Non-pigmented ciliary epithelial cell (primary cell): ENCODE measurements at places on chromosomes 16 and 17.
A peak's percentile ranks its signal among the peaks of the same experiment; 100 is the strongest.

DNA sequence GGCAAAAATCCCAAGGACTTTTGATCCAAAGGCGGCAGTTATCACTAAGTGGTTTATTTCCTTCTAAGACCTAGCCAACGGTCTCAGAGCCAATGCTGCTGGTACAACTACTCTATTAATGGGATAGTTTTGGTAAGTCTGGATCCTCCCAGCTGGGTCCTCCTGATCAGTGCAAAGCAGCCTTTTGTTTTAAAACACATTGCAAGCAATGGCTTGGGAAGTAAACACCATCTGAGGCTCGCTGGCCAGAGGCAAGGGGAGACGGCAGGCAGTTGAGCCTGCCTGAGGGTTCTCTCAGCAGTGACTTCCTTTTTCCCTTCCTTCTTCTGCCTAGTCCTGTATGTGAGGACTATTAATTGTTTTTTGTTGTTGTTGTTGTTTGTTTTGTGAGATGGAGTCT is 1.6 kb upstream of the SLC5A10 start:
- no peak for DNase-seq

GRCh38 chr17:66527335-66527734 is 224.9 kb downstream of the PRKCA start:
- no peak for DNase-seq

- DNase-seq, result no peak
Observed at GRCh38 chr16:11629071-11630030, 38.9 kb upstream of the SNN start.

GRCh38 chr16:55915096-55915827 is 40.1 kb upstream of the CES5A start:
- DNase-seq, result no peak

DNA sequence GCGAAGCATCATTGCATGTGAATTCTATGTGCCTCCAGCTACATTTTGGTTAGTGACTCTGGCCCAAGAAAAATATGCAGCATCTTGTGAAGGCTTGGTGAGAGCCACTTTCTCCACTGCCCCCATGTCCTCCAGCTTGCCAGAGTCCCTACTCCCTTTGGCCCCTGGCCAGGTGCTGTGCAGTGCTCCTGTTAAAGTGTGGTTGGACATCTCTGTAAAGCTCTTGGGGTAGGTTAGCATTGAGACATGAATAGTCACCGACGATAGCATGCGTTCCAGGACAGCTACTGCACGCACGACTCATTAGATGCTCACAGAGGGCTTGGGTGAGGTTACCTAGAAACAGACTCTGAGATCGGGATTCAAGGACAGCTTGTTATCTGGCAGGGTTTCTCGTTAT is 48.6 kb downstream of the FOXL1 start:
- DNase-seq, result no peak

GRCh38 chr16:84314814-84315213 is 20.1 kb downstream of the WFDC1 start:
- DNase-seq, result no peak

DNA sequence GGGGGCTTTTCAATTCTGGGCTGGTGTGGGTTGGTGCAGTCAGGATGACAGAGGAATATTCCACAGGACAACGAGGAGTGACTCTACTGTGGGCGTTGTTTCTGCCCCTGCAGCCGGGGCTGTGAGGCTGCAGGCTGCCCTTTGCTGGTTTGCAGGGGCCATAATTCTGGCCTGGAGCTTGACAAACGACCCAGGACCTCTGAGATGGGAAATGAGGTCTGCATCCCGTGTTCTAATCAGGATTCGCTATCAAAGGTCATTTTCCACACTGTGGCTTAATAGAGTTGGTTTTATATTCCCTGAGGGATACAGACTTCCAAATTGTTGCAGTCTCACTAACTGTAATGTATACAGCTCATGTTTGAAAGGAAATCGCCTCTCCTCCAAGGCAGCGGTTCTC is 180.9 kb downstream of the RPTOR start:
- DNase-seq, result no peak

- no peak for DNase-seq
Observed at GRCh38 chr16:57967916-57968315, 3.0 kb downstream of the CNGB1 start.

DNA sequence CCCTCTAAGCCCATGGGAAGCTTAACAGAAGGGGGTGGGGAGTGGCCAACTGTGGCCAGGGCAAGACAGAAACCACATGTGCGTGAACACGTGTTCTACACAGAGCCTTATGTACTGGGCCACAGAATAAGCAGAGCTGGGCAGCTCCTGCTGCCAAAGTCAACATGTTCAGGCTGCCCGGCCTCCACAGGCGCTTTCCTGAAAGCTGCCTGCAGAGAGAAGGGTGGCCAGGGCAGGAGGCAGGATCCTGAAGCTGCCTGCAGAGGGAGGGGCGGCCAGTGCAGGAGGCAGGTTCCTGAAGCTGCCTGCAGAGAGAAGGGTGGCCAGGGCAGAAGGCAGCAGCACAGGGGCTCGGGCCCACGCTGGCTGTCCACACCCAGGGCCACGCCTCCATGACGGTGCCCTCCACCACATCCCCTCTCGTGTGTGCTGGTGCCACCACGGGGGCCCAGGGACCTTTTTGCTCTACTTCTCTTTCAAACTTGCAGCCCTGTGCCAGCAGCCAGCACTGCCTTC is 79.5 kb downstream of the ANKRD11 start:
- DNase-seq, result peak; percentile 72

- DNase-seq, result no peak
Observed at GRCh38 chr16:11162586-11163268, 93.3 kb downstream of the SOCS1 start.

DNA sequence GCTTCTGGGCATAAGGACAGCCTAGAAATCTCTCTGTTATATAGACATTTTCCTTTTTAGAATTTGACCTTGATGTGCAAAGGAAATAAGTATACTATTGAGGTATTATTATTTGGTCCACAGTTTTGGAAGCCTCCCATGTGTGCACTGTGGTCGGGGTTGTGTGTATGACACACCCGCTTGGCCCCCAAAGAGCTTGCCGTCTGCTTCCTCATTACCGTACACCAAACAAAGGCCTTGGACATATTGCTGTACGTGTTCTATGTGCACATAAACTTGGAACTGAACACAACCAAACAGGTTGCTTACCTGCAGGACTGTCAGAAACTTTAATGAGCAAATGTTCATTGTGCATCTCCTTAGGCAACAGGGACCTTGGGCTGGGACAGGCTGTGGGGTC is 38.2 kb downstream of the METRNL start:
- no peak for DNase-seq

GRCh38 chr17:58513965-58514769 is at the start of gene MTMR4:
TSS of gene MTMR4 (minus strand) at chr17:58514638. CDS start at chr17:58514407, 231 bp downstream.
- no peak for DNase-seq

DNA sequence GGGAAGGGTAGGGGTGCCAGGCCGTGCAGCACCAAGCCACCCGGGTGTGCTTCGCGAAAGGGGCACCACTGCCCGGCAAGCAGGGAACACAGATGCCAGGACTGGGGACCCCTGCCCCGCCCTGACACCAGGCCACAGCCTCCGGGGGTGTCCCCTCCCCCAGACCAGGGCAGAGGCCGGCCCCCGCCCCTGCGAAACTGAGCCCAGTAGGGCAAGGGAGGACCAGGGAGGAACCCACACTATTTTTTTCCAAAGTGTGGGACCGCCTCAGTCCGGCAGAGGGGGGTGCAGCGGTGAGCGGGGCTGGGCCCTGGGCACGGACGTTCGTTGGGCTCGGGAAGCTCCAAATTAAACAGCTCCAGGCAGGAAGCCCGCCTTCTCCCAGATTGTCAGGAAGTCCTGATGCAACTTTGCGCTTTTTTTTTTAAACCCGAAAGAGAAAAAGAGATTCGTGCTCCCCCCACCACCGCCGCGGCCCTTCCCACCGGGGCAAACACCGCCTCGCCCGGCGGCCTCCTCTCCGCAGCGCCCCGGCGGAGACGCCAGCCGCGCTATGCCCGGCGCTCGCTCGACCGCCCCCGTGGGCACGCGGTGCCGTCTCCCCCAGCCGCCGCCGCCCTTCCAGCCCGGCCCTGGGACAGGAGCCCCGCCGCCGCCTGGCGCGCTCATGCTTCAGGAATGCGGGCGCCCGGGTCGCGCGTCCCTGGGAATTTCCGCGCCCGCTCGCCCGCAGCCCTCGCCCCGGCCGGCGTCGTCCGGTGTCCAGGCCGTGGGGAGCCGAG is 755 bp downstream of the PIEZO1 start:
- no peak for DNase-seq

GRCh38 chr16:31081428-31082351 is 7.1 kb downstream of the PRSS53 start:
- no peak for DNase-seq

- no peak for DNase-seq
Observed at GRCh38 chr16:11412965-11413887, 68.0 kb downstream of the RMI2 start.

GRCh38 chr16:4377573-4378154 is 6.0 kb downstream of the VASN start:
- no peak for DNase-seq

- DNase-seq, result no peak
Observed at GRCh38 chr17:81386141-81386645, 9.1 kb upstream of the BAHCC1 start.

DNA sequence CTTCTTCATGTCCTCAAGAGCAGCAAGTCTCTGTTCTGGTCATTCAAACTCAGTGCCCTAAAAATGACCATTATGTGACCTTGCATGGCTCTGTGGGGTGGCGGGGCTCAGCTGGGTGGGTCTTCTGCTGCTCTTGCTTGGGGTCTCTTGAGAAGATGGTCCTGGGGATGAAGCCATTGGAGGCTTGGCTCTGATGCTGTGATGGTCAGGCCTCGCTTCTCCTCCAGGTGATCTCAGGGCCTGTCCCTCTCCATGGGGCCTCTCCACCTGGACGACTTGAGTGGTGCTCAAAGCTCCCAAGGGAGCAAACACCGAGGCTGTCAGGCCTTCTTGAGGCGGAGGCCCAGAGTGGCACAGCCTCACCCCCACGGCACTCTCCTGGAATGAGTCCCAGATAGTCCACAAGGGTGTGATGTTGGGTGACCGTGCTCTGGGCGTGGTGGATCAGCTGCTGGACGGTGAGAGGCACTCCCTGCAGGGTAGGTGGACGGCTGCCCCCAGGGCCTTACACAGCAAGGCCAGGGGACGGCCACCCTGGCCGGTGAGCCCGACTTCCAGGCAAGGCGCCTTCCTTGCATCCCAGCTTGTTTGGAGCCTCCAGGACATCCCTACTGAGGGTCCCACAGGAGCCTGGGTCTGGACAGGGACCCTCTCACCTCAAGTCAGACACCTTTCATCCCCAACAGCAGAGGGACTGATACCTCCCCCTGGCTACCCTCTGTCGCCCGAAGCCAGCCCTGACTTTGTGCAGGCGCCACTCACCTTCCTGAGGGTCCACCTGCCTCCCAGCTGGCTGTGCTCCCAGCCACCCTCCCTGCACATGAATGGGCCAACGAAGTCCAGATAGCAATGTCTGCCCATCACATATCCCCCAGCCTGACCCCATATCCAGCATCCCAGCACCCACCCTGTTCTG is 48.7 kb downstream of the USP22 start:
- DNase-seq, result no peak

GRCh38 chr17:13874817-13875216 is 194.5 kb upstream of the COX10 start:
- DNase-seq, result no peak

GRCh38 chr16:88357317-88358022 is 25.3 kb upstream of the ZNF469 start:
- DNase-seq, result peak; percentile 28

DNA sequence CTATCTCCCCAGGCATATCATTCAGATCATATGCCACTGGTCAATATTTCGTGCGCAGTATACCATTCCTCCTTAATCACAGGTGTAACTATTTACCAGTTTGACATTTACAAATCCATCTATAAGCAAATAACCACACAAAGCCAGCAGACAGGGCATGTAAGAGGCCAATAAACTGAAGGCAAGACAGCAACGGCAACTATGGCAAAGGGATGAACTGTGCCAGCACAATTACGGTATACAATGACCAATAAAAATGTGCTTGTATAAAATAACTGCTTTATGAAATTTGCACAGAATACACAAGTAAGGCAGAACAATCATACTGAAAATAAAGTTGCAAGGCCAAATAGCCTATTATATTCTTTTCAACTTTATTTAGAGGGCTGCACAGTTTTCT is 9.2 kb downstream of the NETO2 start:
- DNase-seq, result no peak

GRCh38 chr16:4538350-4539235 is at the start of gene CDIP1:
TSS of gene CDIP1 (minus strand) at chr16:4538773. CDS start at chr16:4514130, 24,643 bp downstream.
- peak; percentile 60 for DNase-seq

GRCh38 chr16:27232061-27232900 is 29.0 kb downstream of the KDM8 start:
- no peak for DNase-seq

GRCh38 chr17:64087252-64088005 is 42.5 kb downstream of the ERN1 start:
- no peak for DNase-seq

DNA sequence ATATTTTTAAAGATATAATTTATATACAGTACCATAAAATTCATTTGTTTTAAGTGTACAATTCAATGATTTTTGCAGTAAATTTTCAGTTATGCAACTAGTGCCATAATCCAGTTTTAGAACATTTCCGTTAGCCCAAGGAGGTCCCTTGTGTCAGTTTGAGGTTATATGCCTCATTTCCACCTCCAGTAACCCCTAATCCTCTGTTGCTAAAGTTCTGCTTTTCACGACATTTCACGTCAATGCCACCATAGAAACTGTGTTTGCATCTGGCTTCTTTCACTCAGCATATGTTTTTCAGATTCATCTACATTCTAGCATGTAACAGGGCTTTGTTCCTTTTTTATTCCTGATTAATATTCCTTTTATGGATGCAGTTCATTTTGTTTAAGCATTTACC is 42.4 kb upstream of the NUDT7 start:
- no peak for DNase-seq

DNA sequence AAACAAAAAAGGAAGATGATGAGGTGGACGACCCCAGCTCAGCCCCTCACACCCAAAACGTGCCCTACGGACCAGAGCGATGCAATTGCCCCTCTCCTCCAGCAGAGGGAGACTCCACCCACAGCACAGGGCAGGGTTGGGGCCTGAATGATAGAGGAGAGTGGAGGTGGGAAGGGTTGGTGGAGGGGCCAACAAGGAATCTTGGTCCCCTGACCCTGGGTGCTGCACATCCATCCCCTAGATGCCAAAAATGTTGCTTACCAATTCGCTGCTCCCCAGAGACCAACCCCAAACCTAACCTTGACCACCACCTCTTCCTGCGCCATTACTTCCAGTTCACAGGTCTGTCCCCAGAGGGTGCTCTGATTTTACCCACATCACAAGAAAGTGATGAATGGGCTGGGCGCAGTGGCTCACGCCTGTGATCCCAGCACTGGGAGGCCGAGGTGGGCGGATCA is 12.9 kb downstream of the P2RX5 start:
- DNase-seq, result no peak
